ENCODE measurements at places on chromosomes 6 and 20. TPM values are rescaled to one million over a fixed set of nuclear protein-coding genes. Genes with fewer than 3 reads are reported as not detected.

Gene SOBP
- 0.53 TPM for polyA plus RNA-seq

Gene VSX1
- 1.2 TPM for polyA plus RNA-seq

Gene BYSL
- 66.9 TPM for polyA plus RNA-seq

Gene BMP2
- 0.19 TPM for polyA plus RNA-seq

Gene FAM83C
- polyA plus RNA-seq, result not detected

Gene CRISP2
- not detected for polyA plus RNA-seq

Gene C4A
- polyA plus RNA-seq, result 1.4 TPM

Gene ADGRB3
- polyA plus RNA-seq, result not detected

Gene TINAG
- 0.16 TPM for polyA plus RNA-seq

Gene ACTL10
- polyA plus RNA-seq, result not detected

Gene AARS2
- 6.2 TPM for polyA plus RNA-seq

Gene KIAA0408
- 3.0 TPM for polyA plus RNA-seq

Gene MUC22
- polyA plus RNA-seq, result not detected

DNA sequence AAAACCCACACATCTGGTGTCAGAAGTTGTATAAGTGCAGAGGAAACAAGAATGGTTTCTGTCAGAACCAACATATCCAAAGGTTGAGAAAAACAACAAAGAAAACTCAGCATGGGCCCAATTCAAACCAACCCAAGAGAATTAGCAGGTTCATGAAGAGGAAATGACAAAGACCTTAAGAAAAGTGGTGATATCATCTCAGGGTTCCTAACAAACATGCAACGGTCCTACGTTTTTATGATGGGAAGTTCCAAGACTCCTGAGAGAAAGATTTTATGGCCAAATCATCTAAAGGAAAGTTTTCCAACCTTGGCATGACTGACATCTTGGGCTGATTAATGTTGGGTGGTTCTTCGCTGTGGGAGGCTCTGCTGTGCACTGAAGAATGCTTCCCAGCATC, 23.0 kb downstream of the TFB1M start:
- DNase-seq, result no peak

GRCh38 chr6:134413241-134413643, 95.3 kb upstream of the SGK1 start:
- no peak for DNase-seq

- no peak for DNase-seq
Measured at GRCh38 chr6:144753023-144753705, 468.0 kb downstream of the UTRN start.

GRCh38 chr6:14758421-14759081, 487.3 kb upstream of the JARID2 start:
- peak; percentile 55 for DNase-seq

GRCh38 chr6:16239798-16240123, 1.4 kb downstream of the GMPR start:
- DNase-seq, result peak; percentile 19

- no peak for DNase-seq
Measured at GRCh38 chr6:37047346-37047688, 41.9 kb downstream of the FGD2 start.

- DNase-seq, result no peak
Measured at GRCh38 chr20:10951216-10951615, 277.4 kb upstream of the JAG1 start.

- DNase-seq, result no peak
Measured at GRCh38 chr20:48096212-48096875, 311.1 kb upstream of the SULF2 start.

- DNase-seq, result no peak
Measured at GRCh38 chr6:4103929-4104328, 25.0 kb upstream of the FAM217A start.

GRCh38 chr20:37331060-37331857, 14.7 kb upstream of the SRC start:
- no peak for DNase-seq

- no peak for DNase-seq
Measured at GRCh38 chr6:119760046-119760445, 410.5 kb upstream of the MAN1A1 start.

Measured in A549 (cell line).